ENCODE measurements at places on chromosomes 7 and 10.

GRCh38 chr7:137480824-137481365 lies 137.4 kb upstream of the PTN start:
- no peaks in the 10 kb centered on the region for H3K36me3 ChIP-seq
- H3K27ac ChIP-seq, result no peak overlapping the region
- no peak overlapping the region for H3K4me3 ChIP-seq
- H3K4me1 ChIP-seq, result no peaks in the 10 kb centered on the region
- DNase-seq, result no peak

DNA sequence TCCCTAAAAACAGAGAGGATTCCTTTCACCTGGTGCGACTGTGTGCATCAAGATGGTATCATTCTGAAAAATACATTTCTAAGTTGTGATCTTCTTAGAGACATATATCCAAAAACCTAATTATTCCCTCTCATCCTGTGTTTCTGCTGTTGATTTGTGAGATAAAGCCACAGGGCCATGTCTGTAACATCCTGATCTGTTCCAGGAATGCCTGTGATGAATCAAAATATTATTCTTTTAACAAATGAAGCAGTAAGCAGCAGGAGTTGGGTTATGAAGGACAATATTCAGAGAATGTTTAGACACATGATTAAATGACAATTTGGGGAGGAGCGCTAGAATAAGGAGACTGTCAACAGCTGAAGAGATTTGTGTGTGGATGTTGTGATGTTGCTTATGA lies 731.4 kb downstream of the KCNMA1 start:
- no peak overlapping the region for H3K27ac ChIP-seq
- H3K4me1 ChIP-seq, result no peaks in the 10 kb centered on the region
- no peaks in the 10 kb centered on the region for H3K27me3 ChIP-seq
- H3K4me3 ChIP-seq, result no peak overlapping the region

DNA sequence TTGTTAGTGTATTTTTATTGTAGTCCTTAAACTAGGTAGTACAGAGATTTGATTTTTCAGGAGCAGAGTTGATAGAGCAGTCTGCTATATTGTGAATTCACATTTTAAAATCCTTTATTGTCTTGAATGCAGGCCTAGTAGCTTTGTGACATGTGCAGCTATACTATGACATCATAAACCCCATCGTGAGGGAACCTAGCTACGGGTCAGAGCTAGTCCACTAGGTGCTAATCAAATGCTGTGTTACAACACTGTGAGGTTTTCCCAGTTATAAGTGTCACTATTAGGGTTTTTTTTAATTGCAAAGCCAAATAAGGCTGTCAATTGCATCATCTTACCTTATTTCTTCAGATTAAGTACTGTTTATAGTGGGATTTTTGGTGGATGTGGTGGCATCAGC lies 40.7 kb downstream of the CREM start:
- H3K36me3 ChIP-seq, result no peaks in the 10 kb centered on the region
- no peak overlapping the region for H3K27ac ChIP-seq
- H3K4me1 ChIP-seq, result peaks cover 7% of the 10 kb centered on the region
- H3K27me3 ChIP-seq, result no peaks in the 10 kb centered on the region
- no peak overlapping the region for H3K4me3 ChIP-seq
- DNase-seq, result no peak

DNA sequence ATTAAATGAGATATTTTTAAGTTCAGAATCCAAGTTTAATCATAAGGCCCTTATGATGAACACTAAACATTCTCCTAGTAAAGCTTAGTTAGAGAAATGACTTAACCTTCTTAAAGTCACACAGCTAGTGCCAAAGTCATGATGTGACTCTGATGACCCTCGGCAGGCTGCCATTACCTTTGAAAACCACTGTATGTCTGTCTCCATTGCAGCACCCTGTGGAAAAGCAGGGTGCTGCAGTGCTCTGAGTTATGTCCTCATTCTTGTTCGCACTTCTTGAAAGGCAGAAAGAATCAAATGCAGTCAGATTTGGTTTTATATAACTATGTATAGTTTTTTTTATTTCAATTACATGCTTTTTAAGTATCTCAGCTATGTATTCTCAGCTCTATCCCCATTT lies 105.0 kb downstream of the PHTF2 start:
- H3K27ac ChIP-seq, result no peak overlapping the region
- no peak overlapping the region for H3K4me3 ChIP-seq
- DNase-seq, result no peak
- no peaks in the 10 kb centered on the region for H3K36me3 ChIP-seq
- no peaks in the 10 kb centered on the region for H3K4me1 ChIP-seq

DNA sequence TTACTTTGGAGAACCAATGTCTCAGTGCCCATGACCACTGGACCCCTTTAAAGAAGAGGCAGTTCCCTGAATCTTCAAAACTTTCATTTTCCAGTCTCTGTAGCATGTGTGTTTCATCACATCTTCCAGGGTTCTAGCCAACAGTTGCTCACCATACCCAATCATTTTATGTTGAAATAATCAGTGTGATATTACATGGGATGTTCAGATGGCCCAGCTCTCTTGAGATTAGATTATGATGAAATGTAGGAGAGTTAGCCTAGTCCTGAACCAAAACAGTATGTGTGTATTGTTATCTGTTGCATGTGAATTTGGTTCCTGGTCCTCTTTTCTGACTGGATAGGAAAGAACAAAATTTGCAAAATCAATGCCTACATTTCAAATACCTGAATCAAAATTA lies 144.5 kb downstream of the ANKRD7 start:
- H3K27me3 ChIP-seq, result no peaks in the 10 kb centered on the region
- no peak overlapping the region for H3K4me3 ChIP-seq
- DNase-seq, result no peak
- H3K4me1 ChIP-seq, result no peaks in the 10 kb centered on the region

DNA sequence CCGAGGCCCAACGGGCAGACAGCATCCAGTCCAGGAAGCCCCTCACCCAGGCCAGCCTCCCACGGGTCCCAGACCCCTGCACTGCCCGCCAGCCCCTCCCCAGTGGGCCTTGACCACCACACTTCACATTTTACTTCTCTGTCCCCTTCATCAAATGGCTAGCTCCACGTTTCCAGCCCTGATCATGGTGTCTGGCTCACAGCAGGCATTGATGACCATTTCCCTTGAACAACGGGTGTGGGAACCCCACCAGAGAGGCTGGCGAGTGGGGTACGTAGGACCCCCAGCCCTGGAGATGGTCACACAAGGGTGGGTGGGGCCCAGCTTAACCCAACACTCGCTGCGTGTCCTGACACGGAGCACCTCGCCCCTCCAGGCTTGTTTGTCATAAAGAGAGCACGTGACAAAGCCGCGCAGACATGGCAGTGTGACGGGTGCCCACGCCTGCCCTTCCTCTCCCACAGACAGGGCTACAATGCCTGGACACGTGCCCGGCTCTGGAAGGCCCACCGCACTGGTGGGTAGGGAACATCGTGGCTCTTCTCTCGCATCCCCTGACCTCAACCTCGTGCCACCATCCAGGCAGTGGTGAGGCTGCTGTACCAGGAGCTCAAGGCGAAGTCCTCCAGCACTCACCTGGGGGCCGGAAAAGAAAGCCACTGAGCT lies 267.7 kb downstream of the MAD1L1 start:
- H3K27ac ChIP-seq, result no peak overlapping the region
- no peaks in the 10 kb centered on the region for H3K4me1 ChIP-seq

DNA sequence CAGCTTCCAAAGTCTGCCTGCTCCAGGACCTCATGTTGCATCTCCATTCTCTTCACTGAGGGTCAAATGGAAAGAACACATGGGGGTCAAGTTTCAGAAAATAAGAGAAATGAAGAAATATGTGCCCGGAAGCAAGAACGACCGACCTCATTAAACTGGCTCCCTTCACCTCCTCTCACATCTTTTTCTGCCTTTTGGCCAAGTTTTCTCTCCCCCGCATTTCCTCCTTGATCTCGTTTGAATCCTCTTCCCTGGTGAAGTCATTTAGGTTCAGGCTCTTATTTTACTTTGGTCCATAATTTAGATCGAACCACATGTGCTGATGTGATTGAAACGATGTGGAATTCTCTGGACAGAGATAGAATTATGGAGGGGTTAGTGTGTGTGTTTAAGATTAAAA lies 44.2 kb downstream of the EGFR start:
- H3K4me1 ChIP-seq, result peaks cover 20% of the 10 kb centered on the region
- no peaks in the 10 kb centered on the region for H3K27me3 ChIP-seq
- DNase-seq, result no peak
- H3K4me3 ChIP-seq, result no peak overlapping the region

DNA sequence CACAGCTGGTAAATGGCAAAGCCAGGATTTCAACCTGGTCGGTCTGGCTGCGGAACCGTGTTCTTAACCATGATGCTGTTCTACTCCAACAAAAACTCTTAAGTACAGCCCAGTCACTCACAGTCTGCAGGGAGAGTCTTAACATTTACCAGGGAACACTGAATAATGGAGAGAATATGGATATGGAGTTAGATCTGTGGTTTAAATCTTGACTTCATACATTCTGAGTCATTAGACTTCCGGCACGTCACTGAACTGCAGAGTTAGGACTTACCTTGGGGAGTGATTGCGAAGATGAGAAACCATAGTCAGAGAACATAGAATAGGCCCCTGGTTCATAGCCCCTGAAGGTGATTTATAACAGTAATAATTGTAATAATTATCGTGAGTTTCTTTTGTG lies 61.7 kb downstream of the ADRA2A start:
- H3K4me3 ChIP-seq, result no peak overlapping the region
- no peak overlapping the region for H3K27ac ChIP-seq
- no peak for DNase-seq
- H3K36me3 ChIP-seq, result no peaks in the 10 kb centered on the region

DNA sequence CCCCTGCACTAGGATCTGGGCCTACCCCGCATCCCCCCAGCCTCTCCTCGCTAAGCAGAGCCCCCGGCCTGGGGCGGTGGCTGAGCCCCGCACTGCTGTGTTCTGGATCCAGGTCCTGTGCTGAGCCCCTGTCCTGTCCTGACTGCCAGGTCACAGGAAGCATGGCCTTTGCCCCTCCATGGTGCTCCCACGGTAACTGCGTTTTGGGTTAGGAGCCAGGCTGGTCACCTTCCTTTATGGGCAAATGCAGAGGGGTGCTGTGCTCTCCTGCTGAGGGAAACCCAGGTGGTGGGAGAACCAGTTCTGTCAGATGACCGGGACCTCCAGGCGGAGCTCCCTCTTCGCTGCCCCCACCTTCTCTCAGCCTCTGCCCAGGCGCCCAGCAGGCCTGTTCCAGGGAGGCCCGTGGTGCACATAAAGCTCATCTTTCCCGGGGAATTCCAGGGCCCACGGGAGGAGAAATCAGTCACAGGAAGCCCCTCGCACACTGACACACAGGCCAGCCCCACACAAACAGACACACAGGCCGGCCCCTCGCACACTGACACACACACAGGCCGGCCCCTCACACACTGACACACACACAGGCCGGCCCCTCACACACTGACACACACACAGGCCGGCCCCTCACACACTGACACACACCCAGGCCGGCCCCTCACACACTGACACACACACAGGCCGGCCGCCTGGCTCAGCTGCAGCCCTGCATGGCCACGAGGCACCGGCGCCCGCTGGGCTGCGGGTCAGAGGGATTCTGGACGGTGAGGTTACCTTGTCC lies 75.6 kb downstream of the CFAP46 start:
- H3K27ac ChIP-seq, result no peak overlapping the region
- no peak overlapping the region for H3K4me3 ChIP-seq
- DNase-seq, result no peak
- H3K4me1 ChIP-seq, result no peaks in the 10 kb centered on the region
- H3K36me3 ChIP-seq, result no peaks in the 10 kb centered on the region

GRCh38 chr10:96756111-96756903 lies 36.0 kb upstream of the PIK3AP1 start:
- no peak for DNase-seq
- no peak overlapping the region for H3K4me3 ChIP-seq
- no peaks in the 10 kb centered on the region for H3K4me1 ChIP-seq
- no peak overlapping the region for H3K27ac ChIP-seq

- H3K4me1 ChIP-seq, result no peaks in the 10 kb centered on the region
- no peaks in the 10 kb centered on the region for H3K36me3 ChIP-seq
- no peaks in the 10 kb centered on the region for H3K27me3 ChIP-seq
- no peak overlapping the region for H3K27ac ChIP-seq
- no peak for DNase-seq
These were observed 219.0 kb upstream of the ZMIZ1 start for GRCh38 chr10:78849731-78850130.
